ENCODE measurements at places on chromosomes 12 and 14. TPM values are rescaled to one million over a fixed set of nuclear protein-coding genes. Genes with fewer than 3 reads are reported as not detected.
A peak's percentile ranks its signal among the peaks of the same experiment; 100 is the strongest.

DNA sequence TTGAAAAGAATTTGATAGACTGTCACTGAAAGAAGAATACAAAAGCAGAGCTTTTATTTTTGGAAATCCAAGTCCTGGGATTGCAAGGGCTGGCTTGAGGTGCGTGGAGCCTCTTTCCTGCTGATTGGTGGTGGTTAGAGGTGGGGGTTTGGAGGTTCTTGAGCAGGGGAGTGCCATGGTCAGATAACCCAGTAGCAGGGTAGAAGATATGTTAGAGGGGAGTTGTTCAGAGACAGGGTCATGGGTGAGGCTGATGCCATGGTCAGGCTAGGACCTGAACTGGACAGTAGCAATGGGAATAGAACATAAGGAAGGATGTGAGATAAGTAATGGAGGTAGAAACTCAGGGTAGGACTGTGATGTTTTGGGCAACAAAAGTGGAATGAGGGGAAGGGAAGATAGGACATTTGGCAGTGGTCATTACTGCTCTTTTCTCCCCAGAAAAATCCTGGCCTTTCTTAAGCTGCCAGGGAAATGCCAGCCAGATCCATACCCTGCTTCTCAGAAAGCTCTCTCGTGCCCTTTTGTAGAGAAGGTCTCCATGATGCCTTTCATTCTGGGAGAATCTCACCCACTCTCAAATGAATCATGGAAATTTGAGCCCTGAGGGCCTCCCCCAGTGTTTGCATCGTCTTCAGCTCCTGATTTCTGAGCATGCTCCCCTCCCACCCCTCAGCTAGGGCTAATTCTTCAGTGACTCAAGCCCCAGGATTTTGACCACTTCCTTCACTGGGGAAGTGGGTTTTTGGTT, 9.5 kb downstream of the EMP1 start:
- no peak for DNase-seq

DNA sequence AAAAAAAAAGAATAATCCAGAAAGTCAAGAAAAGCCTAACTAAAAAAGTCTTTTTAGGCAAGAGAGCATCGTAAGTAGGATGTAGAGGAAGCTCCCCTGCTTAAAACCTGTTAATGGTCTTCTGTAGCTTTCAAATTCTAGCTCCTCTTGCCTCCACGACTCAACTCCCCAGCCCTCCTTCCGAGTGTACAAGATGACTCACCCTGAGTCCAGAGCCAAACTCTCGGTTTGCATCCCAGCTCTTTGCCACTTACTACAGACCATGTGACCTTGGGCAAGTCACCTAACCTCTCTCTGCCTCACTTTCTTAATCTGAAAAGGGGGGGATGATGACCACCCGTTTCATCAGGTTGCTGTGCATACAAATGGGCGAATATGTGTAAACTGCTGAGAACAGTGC, 460.4 kb downstream of the DPF3 start:
- no peak for DNase-seq

The BATF gene
- 5.7 TPM for total RNA-seq

DNA sequence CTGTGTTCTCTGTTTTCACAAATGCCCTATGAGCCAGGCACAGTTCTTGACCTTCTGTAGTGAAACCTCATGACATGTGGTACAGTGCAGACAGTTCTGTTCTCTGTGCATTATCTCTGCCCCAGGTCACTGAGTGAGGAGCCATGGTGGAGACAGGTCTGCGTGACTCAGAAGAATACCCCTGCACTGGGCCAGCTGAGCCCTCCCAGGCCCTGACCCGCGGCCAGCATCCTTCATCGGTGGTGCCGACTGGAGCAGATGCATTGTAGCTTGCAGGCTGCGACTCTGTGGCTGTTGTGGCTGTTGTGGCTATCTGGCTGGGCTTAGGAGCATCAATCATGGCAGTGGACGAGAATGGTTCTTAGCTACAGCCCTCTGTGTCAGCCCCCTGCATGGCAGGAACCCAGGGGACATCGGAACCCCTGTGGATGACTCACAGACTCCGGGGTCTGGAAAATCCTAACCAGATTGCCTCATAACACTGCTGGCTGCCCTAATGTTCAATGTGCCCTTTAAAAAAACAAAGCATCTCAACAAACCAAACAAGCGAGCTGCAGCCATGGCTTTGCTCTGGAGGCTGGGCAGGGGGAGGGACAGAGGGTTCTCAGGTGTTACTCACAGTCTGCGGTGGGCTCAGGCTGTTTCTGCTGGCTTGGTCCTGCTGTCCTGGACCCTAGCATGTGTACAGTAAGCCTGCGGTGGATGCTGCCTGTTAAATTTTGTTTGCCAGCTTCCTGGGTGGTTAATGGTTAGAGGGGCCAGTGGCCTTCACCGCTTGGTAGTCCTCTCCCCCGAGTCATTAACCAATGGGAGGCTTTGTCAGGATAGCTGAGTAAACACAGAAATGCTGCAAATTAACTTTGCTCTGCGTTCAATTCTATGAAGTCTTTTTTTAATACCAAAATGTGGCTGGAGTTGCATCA, at the start of gene SERPINA6:
Gene SERPINA6, minus strand, starts transcription at position 689 of the 923 bp plus-strand sequence. CDS start 8,688 bp downstream, outside the sequence.
- peak; percentile 78 for DNase-seq

DNA sequence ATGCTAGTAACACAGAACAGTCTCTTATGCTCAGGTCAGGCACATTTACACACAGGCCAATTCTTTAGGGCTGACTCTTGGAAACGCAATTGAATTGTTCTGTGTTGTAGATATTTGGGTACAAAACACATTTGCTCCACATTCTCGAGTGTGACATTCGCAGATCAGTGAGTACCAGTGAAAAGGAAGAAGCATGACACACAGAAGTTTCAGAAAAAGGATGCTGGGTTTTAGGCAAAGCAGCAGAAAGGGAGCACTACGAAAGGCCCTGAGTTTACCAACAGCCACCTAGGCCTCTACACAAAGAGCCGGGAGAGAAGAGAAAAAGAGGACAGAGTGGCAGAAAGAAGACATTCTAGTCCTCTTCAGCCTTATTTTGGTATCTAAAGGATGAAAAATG, 254.4 kb upstream of the BTG1 start:
- DNase-seq, result no peak

DNA sequence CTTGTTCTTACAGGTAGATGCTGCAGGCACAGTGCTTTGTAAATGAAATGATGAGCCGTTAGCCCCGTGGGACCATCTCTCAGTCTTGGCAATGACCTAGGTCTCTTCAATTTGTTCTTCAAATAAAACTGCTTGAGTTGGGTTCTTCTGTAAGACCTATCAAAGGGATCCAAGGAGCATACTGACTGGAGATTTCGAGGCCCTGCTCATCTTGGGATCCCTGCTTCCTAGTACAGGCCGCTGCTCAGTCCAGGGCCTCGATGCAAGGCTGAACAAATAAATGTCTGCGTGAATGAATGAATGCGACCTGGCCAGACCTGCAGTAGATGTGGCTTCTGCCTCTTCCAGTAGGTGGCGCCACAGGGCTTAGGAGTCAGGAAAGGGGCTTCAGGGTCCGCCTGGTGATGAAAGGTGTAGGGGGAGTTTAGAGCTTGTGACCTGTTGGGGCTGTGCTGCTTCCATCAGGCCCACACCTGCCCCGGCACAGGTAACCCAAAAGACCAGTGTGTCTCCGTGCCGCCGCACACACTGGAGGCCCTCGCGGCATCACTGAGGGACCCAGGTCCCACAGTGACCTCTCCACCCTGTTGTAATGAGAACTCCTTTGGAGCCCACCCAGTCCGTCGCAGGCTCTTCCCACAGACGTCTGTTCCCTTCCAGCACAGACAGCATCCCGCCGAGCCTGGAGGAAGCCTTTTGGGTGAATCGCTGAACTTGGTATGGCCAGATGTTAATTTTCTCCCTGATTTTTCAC, 4.4 kb downstream of the CACNA1C start:
- peak; percentile 37 for DNase-seq

GRCh38 chr14:38107216-38107631, 100.5 kb upstream of the SSTR1 start:
- DNase-seq, result no peak

- DNase-seq, result peak; percentile 35
These were observed 632 bp downstream of the UBR7 start for GRCh38 chr14:93207468-93208308.

DNA sequence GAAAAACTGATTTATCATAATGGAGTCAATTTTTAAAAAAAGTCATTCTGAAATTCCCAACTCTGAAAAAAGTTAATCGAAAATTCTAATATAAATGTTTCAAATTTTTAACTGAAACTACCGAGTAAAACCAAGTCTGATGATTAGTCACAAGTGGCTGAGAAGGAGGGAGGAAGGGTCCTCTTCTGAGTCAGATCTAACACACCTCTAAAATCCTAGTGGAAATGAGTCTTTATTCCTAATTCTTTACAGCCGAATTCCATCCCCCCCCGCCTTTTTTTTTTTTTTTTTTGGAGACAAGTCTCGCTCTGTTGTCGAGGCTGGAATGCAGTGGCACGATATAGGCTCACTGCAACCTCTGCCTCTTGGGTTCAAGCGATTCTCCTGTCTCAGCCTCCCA, 37.9 kb downstream of the RAD9B start:
- DNase-seq, result no peak

The ASB2 gene
- total RNA-seq, result 28.0 TPM

GRCh38 chr12:109714141-109714912, 702 bp downstream of the FAM222A start:
- DNase-seq, result peak; percentile 58

GRCh38 chr14:85276979-85277228, 253.0 kb upstream of the FLRT2 start:
- DNase-seq, result no peak

- DNase-seq, result no peak
These were observed 161.5 kb upstream of the FRMD6 start for GRCh38 chr14:51490205-51490604.

The KCNJ8 gene
- total RNA-seq, result 15.0 TPM

The INHBC gene
- not detected for total RNA-seq

- DNase-seq, result no peak
These were observed 46.2 kb downstream of the GALNT8 start for GRCh38 chr12:4766445-4766844.

GRCh38 chr14:54935958-54936357, 33.3 kb upstream of the GCH1 start:
- DNase-seq, result no peak

The CARMIL3 gene
- total RNA-seq, result 1.6 TPM

DNA sequence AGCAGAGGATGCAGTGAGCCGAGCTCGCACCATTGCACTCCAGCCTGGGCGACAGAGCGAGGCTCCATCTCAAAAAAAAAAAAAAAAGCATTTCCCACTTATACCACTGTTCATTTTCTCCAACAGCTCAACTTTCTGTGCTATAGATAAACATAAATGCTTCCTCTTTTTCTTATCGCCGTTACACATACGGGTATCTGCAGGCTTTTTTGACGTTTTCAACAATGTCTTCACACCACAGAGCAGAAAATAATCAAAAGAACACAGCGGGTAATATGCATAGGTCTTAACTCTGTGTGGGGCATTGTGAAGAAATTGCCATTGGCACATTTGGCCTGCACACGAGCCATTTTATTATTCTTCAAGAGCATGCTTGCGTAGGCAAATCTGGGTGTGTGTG, 86.4 kb downstream of the CAPZA3 start:
- DNase-seq, result no peak

- peak; percentile 56 for DNase-seq
These were observed 178.5 kb upstream of the OR4E1 start for GRCh38 chr14:21852061-21852664.

GRCh38 chr12:24922090-24922489, 26.8 kb downstream of the BCAT1 start:
- DNase-seq, result no peak

DNA sequence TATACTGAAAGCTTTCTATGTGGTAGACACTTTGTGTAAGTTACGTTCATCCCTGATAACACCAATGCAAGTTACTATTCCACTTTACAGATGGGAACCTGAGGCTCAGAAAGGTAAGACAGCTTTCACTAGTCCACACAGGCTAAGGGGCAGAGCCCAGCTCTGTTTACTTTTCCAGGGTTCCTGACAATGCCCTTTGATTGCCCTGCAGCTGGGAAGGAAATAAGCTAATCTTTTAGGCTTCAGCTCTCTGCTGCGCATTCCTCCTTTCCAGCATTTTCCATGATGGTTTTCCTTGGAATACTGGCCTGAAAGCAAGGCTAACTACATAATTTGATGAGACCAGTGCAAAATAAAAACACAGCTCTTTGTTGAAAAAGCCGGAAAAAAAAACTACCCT, 185.7 kb upstream of the BTG1 start:
- DNase-seq, result no peak

The ZDHHC22 gene
- total RNA-seq, result 0.09 TPM

GRCh38 chr14:36619853-36620252, 37.4 kb upstream of the NKX2-8 start:
- no peak for DNase-seq

DNA sequence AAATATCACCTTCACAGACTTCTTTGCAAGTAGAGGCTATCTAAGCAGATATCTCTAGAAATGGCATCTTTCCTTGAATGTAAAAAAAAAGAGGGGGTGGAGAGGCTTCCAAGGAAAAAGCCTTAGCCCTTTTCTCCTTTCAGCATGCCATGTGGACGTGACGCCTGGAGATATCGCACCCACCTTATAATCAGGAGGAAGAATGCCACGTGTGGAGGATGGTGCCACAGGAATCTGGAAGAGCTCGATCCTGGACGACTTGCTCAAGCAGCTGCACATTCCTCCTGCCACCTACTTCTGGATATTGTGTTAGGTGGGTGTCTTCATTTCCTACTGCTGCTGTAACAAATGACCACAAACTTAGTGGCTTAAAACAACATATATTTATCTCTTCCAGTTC, 203.6 kb downstream of the NUAK1 start:
- DNase-seq, result no peak

GRCh38 chr12:115385141-115385540, 701.2 kb upstream of the TBX3 start:
- DNase-seq, result no peak

GRCh38 chr12:12902036-12902435, 10.7 kb downstream of the GPRC5A start:
- no peak for DNase-seq

- no peak for DNase-seq
These were observed 42.1 kb downstream of the GPR68 start for GRCh38 chr14:91202234-91202974.

The NINJ2 gene
- total RNA-seq, result 1.7 TPM
